ENCODE measurements at places on chromosomes 6 and 20. TPM values are rescaled to one million over a fixed set of nuclear protein-coding genes. Genes with fewer than 3 reads are reported as not detected.

Gene SYCP2L
- 2.2 TPM for total RNA-seq

Gene TTLL9
- total RNA-seq = 0.12 TPM

Gene EYA4
- total RNA-seq = 8.3 TPM

Gene NT5E
- 33.2 TPM for total RNA-seq

Gene CBLN4
- not detected for total RNA-seq

Gene EEF1A2
- total RNA-seq = 144 TPM

Gene SPATA25
- 0.53 TPM for total RNA-seq

Gene KIF25
- total RNA-seq = not detected

Gene KIF6
- 0.30 TPM for total RNA-seq

Gene SLC17A1
- 0.16 TPM for total RNA-seq

Gene MOG
- total RNA-seq = not detected

Gene LKAAEAR1
- 2.3 TPM for total RNA-seq

Gene AGER
- total RNA-seq = 1.3 TPM

Gene NR2E1
- not detected for total RNA-seq

Gene HAO1
- total RNA-seq = not detected

Gene EEF1E1
- total RNA-seq = 93.7 TPM

Gene ARHGAP18
- 4.4 TPM for total RNA-seq

Gene VAPB
- 48.3 TPM for total RNA-seq

Gene SMAP1
- 19.9 TPM for total RNA-seq

Gene VSX1
- total RNA-seq = 0.79 TPM

Gene CAGE1
- total RNA-seq = not detected

Gene HDGFL1
- not detected for total RNA-seq

Gene ULBP1
- total RNA-seq = 0.75 TPM

Gene THBD
- total RNA-seq = 94.3 TPM

Gene HACE1
- 3.2 TPM for total RNA-seq

Gene EDN3
- total RNA-seq = 3.0 TPM

Gene BPIFB2
- not detected for total RNA-seq

Gene GPSM3
- total RNA-seq = 0.30 TPM

Gene HCK
- total RNA-seq = 0.20 TPM

Gene BHLHE23
- not detected for total RNA-seq

Gene EYA2
- 2.5 TPM for total RNA-seq

All from A549 treated with Mapracorat at 1 μM for 4 hours (cell line).